ENCODE measurements at places on chromosomes 2 and 18.

DNA sequence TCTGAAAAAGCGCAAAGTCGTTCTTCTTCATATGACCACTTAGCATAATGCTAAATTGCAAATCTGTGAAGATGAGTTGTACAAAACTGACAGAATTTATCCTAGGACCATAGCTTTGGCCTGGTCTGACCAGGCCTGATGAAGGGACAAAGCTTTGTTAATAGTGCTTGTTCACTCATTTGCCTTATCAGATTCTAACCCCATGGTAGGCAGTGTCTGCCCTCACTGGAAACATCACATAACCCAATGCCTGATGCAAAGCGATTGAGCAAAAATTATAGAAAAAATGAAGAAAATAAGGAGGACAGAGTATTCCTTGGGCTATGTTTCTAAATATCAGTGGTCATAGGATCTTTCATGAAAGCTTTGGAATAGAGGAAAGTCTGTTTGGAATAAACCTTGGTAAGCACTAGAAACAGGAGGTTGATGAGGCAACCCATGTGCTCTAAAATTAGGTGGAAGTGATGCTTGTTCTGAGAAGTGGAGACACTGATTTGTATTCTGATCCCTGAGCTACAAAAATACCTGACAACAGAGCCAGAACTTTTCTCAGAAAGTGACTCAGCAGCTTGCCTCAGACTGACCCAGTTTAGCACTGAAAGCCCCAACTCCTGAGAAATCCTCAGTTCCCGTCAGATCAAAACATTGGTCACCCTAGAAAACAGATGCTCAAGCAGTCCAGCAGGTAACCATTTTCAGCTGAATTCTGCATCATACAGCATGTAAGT, 131.4 kb upstream of the MAPRE2 start:
- no peak for DNase-seq

DNA sequence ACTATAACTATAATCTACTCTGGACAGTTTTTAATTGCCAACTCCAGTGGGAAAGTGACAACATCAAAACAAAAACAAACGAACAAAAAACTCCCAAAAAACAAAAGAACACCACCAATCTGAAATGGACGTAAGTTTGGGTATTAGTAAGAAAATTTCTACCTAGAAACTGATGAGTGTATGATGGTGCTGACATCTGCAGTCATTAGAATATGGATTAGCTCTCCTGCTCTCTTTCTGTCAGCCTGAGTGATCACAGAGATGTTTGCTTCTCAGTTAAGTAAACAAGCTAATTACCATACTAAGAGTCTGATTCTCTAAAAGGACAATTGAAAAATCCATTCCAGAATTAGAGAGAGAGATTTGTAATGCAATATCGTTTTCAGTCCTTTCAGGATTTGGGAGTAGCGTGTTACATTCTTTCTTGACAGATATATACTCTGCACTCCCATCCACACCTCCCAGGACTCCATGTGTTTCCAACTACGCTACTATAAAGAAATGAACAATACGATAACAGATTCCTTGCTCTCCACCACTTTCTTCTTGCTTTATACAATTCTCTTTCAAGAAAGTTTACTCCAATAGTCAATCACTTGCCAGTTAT, 1347.4 kb upstream of the PIK3C3 start:
- no peak for DNase-seq

DNA sequence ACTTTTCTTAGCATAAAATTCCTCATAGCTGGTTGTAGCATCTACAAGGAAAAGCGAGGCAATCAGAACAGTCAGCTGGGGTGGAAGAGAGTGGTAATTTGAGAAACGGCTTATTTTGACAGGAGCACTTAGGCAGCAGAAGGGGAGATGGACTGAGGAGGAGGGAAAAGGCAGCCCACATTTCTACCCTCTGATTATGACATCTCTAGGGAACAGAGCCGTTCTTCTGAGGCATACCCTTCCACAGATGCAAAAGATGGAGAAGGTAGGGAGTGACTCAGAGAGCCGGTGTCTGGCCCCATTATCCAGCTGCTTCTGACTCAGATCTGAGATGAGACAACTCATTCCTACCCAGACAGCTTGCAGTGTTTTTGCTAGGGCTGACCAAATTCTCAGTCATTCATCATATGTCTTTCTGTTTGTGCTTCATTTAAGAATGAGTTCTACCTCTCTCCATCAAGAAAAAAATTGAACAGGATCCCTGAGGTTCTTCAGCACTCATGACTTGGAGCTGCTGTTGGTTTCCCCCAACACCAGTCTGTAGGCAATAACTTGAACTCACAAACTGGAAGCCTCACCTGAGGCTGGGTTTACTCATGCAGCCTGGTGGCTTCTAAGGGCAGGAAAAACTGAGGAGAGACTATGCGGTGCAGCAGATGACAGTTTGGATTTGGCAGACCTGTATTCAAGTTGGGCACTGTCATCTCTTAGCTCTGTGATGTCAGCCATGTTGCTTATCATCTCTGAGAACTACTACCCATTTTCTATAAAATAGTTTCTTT, 15.9 kb upstream of the SEC11C start:
- DNase-seq: no peak

GRCh38 chr2:30541680-30542079, 94.6 kb downstream of the LCLAT1 start:
- no peak for DNase-seq

DNA sequence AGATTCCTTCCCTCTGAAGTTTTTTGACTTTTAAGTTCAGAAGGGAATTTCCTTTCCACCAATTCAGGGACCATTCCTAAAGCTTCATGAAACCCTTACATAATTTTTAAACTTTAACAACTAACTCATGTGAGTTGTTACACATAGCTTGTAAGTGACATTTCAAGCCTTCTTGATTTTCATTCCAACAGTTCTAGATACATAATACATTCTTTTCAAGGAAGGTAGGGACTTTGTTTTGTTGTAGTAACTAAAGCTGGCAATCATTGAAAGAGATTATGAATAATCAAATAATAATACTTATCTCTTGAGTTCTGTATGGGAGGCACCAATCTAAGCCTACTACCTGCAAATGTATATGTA, 45.4 kb downstream of the SETBP1 start:
- no peak for DNase-seq

DNA sequence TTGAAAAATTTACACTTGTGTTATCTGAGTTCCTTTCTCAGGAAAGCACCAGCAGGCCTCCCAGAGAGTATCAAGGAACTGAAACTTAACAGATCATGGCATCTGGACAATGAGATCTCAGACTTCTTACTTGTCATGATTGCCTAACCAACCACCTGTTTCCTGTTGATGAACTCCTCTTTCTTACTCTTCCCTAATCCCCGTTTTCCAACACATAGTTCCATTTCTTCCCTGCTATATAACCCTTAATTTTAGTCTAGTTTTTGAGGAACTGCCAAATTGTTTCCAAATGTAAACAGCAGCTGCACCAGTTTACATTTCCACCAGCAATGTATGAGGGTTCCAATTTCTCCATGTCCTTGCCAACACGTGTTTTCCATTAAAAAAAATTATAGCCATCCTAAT, 6.1 kb upstream of the FAM171B start:
- no peak for DNase-seq

- DNase-seq: no peak
Observed at GRCh38 chr2:234218266-234219045, 168.0 kb downstream of the SPP2 start.

DNA sequence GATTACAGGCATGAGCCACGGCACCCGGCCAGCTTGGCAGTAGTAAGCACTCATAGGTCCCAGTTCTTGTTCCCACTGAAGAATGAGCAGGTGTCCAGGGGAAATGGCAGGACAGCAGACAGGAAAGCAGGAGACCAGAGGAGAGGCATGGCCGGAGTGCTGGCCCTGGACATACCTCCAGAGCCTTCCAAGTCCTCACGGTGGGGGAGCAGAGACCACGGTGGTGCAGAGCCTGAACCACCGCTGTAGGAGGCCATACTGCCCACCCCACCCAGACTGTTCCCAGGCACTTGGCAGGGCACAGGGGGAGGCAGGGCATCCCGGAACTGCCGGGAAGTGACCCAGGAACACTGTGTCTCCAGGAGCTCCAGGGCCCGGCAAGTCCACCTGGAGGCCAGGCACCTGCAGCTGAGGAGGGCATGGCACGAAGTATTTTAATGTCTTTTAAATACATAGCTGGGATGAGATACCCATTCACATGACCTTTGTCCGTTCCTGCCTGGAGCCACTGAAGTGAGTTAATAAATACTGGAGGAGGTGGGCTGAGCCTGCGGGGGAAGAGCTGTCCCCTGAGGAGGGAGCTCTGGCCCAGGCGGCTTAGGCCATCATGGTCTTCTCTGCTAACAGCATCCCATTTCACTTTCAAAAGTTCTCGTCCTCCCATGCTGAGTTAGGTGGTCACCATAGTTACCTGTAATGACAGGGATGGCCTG, 49.7 kb upstream of the TFCP2L1 start:
- DNase-seq: no peak

- no peak for DNase-seq
Observed at GRCh38 chr2:181892799-181893435, 1.4 kb downstream of the ITPRID2 start.

GRCh38 chr2:26459991-26460612, 17.8 kb downstream of the OTOF start:
- DNase-seq: no peak

DNA sequence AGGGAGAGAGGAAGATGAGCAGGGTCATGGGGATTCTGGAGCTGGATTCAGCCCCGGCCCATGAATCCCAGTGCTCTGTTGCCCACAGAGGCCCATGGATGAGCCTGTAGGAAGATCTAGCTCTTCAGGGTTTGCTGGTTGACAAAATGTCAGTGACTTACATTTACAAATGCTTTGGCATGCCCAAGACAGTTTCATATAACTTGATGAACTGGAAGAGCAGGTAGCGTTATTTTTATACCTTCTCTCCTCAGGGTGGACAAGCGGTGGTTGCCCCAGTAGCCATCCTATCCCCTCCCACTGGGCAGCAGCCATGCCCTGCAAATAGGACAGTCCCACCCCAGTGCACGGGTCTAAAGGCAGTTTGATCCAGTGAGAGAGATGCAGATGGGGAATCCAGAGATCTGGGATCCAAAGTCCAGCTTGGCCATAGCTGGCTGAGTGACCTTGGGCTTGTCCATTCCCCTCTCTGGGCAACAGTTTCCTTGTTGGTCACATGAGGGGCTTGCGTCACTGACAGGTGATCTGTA, 21.5 kb upstream of the KCNK3 start:
- no peak for DNase-seq

DNA sequence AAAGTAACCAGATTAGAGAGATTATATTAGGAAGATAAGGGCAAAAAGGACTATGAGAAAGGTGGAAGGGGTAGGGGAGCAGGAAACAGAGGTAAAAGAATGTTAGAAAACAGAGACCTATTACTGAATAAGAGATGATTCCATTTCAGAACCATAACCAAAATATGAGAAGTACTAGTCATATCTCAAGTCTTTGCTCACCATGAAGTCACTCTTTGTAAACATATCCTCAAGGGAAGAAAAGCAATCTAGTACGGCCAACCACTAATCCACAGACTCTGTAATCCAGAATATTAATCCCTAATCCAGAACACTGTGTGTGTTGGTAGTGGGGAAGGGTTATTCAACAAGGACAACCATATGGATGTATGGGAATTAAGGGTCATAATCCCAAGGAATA, 92.0 kb downstream of the CDCA7 start:
- no peak for DNase-seq

DNA sequence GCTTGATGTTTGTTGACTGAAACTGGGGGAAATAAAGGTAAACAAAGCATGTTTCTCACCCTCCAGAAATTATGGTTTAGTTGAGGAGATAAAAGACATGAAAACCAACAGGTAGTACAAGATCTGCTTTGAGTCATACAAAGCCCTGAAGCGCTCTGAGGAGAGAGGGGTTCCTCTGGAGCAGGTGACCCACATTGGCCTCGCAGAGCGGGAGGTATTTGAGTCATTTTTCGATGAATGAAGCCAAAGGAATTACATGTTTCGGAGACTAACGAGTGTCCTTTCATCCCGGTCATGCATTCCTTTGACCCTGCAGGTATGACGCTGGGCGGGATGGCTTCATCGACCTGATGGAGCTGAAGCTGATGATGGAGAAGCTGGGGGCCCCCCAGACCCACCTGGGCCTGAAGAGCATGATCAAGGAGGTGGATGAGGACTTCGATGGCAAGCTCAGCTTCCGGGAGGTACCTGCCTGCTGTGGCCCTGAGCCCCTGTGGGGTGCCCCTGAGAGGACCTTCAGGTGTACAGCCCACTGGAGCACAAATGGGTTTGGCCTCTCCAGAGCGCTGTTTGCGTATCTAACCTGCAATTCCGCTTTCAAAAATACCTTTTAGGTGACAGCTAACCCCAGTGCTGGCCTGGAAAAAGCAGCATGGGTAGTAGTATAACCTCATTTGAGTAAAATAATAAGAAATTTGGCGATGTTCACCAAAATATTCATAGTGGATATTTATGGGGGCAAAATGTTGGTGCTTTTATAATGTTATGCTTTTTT, 29.3 kb downstream of the EFHD1 start:
- DNase-seq: no peak

DNA sequence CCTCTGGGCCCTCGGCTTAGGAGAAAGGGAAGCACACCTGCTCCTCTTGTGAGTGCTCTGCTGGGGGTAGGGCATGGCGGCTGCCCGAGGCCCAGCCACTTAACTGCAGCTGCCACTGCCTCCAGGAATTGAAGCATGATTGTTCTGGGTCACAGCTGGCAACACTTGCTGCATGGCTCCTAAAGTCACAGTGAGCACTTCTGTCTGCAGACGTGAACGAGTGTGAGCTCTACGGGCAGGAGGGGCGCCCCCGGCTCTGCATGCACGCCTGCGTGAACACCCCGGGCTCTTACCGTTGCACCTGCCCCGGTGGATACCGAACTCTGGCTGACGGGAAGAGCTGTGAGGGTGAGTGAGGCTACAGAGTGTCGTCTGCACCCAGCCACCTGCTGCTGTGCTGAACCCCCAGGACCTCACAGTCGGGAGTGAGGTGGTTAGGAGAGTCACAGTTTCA, 44.4 kb downstream of the FBLN7 start:
- DNase-seq: no peak

- peak; percentile 87 for DNase-seq
Observed at GRCh38 chr18:12308386-12309100, 502 bp downstream of the TUBB6 start.

- DNase-seq: no peak
Observed at GRCh38 chr18:66999003-66999402, 395.1 kb upstream of the CDH19 start.

- DNase-seq: peak; percentile 19
Observed at GRCh38 chr2:224359569-224359968, 42.3 kb downstream of the FAM124B start.

DNA sequence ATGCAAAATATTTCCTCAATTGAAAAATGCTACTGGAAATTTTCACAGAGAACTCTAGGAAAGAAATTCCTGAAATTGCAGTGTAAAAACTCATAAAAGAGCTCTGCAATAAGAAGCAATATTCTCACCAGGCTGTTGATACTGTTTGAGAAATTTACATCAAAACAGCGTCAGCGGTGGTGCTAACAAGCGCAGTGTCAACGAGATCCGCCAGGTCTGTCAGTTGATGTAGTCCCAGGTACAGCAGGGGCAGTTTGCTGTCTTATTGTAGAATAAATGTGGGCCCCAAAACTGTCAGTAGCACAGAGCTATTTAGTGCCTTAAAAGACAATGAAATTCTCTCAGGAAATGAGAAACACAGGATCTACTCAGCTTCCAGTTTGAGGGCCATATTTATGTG, 611.2 kb downstream of the ARHGAP15 start:
- DNase-seq: no peak

GRCh38 chr2:75853436-75853835, 142.7 kb upstream of the GCFC2 start:
- no peak for DNase-seq
